ENCODE measurements at places on chromosomes 4 and X.

DNA sequence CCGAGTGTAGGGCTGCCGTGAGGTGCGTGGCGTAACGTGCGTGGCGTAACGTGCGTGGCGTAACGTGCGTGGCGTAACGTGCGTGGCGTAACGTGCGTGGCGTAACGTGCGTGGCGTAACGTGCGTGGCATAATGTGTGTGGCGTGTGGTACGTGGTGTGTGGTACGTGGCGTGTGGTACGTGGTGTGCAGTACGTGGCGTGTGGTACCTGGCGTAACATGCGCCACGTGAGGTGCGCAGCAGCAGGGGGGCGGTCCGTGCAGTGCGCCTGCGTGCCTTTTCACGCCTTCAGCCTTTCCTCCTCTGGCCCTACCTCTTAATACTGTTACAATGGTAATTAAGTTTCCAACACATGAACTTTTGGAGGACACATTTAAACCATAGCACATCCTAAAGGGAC lies at the start of gene TFDP3:
Gene TFDP3 (minus strand): TSS at position 26 of the 400 bp plus-strand sequence. CDS start 95 bp downstream, outside the sequence.
- DNase-seq, result no peak

GRCh38 chrX:41857670-41858069 lies 65.7 kb downstream of the CASK start:
- DNase-seq, result no peak

DNA sequence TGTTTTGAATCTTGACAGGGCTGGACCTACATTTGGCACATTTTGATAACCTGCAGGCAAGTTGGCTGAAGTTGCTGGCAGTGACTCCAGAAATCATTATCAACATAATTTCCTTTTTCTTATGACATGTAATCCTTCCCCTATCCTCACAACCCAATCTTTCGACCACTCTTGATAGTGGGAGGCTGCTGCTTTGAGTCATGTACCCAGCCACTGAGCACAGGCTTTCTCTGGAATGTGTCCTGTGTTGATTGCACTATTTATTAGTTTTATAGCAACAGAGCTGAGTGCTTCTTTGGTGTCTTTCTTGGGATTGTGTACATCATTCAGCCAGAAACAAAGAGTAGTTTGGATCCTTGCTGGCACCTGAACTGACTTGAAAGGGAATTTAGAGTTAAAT lies 183.1 kb upstream of the LEF1 start:
- no peak for DNase-seq

- peak; percentile 24 for DNase-seq
Observed at GRCh38 chrX:99117011-99117410, 1293.1 kb downstream of the PCDH19 start.

- peak; percentile 67 for DNase-seq
Observed at GRCh38 chr4:185534866-185535611, at the start of gene PDLIM3. PDLIM3 (minus strand) TSS chr4:185535507; CDS start chr4:185535434, 73 bp downstream.

GRCh38 chr4:14234307-14234706 lies 606.8 kb upstream of the BOD1L1 start:
- DNase-seq, result no peak

GRCh38 chrX:129638917-129639316 lies 15.8 kb downstream of the APLN start:
- DNase-seq, result no peak

- DNase-seq, result no peak
Observed at GRCh38 chr4:1511441-1512041, 105.3 kb upstream of the NKX1-1 start.

DNA sequence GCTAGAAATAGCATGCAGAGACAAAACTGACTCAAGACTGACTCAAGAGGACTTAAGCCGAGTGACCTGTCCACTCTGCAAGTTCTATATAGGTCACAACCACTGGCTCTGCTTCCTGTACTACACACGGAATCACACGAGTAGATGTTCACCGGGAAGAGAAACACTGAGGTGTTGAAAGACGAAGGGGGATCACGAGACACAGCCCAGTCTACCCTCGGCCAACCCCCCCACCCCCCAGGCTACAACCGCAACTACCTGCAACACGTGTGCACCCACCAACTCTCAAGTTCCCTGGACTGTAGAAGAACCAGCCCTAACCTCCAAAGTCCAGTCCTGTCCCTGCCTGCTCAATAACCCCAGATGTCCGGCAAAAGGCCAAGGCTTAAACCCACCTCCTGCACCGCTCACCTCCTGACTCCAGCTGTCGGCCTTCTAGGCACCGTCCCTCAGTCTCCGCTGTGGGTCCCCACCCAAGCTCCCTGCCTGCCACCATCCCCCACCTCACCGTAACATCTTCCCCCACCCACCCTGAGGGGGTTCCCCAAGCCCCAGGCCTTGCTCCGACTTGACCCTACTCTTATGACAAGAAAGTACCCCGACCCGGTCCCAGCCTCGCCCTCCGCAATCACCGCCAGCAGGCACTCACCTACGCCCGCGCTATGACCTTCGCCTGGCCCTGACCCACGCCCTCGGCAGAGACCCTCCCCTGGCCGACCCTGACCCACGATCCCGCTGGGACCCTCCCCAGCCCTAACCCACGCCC lies 739 bp downstream of the GAK start:
- peak; percentile 47 for DNase-seq

All from pancreas (tissue), 10 donors.